ENCODE measurements at places on chromosomes 12 and 14. TPM values are rescaled to one million over a fixed set of nuclear protein-coding genes. Genes with fewer than 3 reads are reported as not detected.

The PTPRR gene
- 0.79 TPM for total RNA-seq

GRCh38 chr12:3757261-3757660 lies 4.4 kb upstream of the CRACR2A start:
- H3K36me3 ChIP-seq, result no peaks in the 10 kb centered on the region
- H3K4me3 ChIP-seq, result no peak overlapping the region
- peaks cover 16% of the 10 kb centered on the region for H3K4me1 ChIP-seq
- no peak overlapping the region for H3K27ac ChIP-seq
- H3K27me3 ChIP-seq, result no peaks in the 10 kb centered on the region

DNA sequence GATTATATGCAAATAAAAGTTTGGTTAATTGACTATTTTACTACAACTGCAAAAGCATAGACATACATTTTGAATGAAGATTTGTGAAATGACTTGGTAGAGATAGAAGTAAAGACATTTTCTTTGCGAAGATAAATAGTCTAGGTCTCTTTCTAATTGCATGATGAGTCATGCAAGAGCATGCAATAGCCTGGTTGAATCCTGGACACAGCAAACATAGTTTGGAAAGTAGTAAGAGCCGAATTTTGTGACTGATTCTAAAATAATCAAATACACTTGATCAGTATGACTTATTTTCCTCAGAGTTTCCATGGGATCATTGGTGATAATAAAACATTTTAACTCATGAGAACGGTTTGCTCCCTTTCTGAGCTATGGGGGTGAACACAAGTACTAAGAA lies 27.7 kb upstream of the CAND1 start:
- no peaks in the 10 kb centered on the region for H3K4me1 ChIP-seq
- no peak for DNase-seq
- no peak overlapping the region for H3K27ac ChIP-seq
- no peak overlapping the region for H3K4me3 ChIP-seq
- no peaks in the 10 kb centered on the region for H3K27me3 ChIP-seq

- H3K36me3 ChIP-seq, result no peaks in the 10 kb centered on the region
- H3K4me1 ChIP-seq, result no peaks in the 10 kb centered on the region
- H3K27me3 ChIP-seq, result no peaks in the 10 kb centered on the region
- no peak overlapping the region for H3K27ac ChIP-seq
- no peak for DNase-seq
- H3K4me3 ChIP-seq, result no peak overlapping the region
Observed at GRCh38 chr14:63555572-63555971, 12.4 kb upstream of the PPP2R5E start.

The TAS2R19 gene
- total RNA-seq, result 12.8 TPM

The ADAMTS20 gene
- not detected for total RNA-seq
